IgD-negative memory B cell (primary cell): ENCODE measurements at places on chromosomes 2 and 18. TPM values are rescaled to one million over a fixed set of nuclear protein-coding genes. Genes with fewer than 3 reads are reported as not detected.

CYTIP gene
- polyA plus RNA-seq = 83.6 TPM

LIPG gene
- not detected for polyA plus RNA-seq

SEMA4C gene
- 0.58 TPM for polyA plus RNA-seq

COLEC11 gene
- not detected for polyA plus RNA-seq

LIMS3 gene
- 0.85 TPM for polyA plus RNA-seq

TMEM198 gene
- polyA plus RNA-seq = 0.28 TPM

INPP4A gene
- 8.2 TPM for polyA plus RNA-seq

ADNP2 gene
- polyA plus RNA-seq = 4.6 TPM

RPL31 gene
- polyA plus RNA-seq = 4,953 TPM

CENPO gene
- 2.6 TPM for polyA plus RNA-seq

DSEL gene
- polyA plus RNA-seq = not detected

ZNF142 gene
- polyA plus RNA-seq = 21.1 TPM

HS1BP3 gene
- 27.3 TPM for polyA plus RNA-seq

TMEM169 gene
- 0.53 TPM for polyA plus RNA-seq
